DMS 273 treated with DMSO at 0.1 percent for 48 hours (cell line): ENCODE measurements at places on chromosomes 2 and 18.

DNA sequence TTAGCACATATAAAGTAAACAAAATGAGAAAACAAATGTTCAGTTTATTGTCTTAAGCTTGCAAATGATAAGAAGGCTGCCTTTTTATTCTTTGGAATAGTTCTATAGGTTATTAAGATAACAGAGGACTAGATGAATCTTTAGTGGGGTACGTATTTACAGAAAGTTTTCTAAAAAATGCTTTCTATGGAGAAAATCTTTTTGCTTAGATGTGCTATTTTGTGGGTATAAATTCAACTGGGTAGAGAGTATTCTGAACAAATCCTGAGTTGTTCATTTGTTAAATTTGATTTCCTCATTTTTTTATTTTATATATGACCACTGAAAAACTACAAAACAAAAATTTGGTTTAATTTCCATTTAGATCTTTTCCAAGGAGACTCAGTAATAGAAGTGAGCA, 566.9 kb downstream of the PLCL1 start:
- DNase-seq = no peak

GRCh38 chr2:221415789-221416188, 156.3 kb downstream of the EPHA4 start:
- DNase-seq = no peak

- DNase-seq = no peak
These were observed 98.7 kb upstream of the VWC2L start for GRCh38 chr2:214311931-214312749.

GRCh38 chr18:79922971-79923411, 28.5 kb downstream of the SLC66A2 start:
- DNase-seq = no peak

DNA sequence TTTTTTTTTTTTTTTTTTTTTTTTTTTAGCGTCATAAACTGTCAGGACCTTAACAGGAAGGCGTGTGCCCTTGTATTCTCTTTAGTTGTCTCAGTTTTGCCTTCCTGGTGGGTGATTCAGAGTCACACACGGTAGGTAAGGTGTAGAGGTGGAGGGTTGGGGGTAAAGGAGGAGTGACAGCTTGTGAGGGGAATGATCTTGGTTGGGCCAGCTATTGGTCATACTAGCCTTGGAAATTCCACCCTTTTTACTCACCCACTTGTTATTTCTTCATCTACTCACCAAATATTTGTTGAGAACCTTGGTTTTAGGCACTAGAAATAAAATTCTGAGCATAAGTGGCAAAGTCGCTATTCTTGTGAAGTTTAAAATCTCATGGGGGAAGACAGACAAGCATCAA, 22.2 kb downstream of the SMIM21 start:
- DNase-seq = no peak

GRCh38 chr2:109168716-109169115, 39.7 kb downstream of the SH3RF3 start:
- no peak for DNase-seq

- no peak for DNase-seq
These were observed 21.1 kb downstream of the TBC1D8 start for GRCh38 chr2:101130081-101130480.

GRCh38 chr2:157194097-157194688, 63.3 kb upstream of the GALNT5 start:
- peak; percentile 14 for DNase-seq

- no peak for DNase-seq
These were observed 550.1 kb downstream of the SPAG16 start for GRCh38 chr2:213834331-213834730.

DNA sequence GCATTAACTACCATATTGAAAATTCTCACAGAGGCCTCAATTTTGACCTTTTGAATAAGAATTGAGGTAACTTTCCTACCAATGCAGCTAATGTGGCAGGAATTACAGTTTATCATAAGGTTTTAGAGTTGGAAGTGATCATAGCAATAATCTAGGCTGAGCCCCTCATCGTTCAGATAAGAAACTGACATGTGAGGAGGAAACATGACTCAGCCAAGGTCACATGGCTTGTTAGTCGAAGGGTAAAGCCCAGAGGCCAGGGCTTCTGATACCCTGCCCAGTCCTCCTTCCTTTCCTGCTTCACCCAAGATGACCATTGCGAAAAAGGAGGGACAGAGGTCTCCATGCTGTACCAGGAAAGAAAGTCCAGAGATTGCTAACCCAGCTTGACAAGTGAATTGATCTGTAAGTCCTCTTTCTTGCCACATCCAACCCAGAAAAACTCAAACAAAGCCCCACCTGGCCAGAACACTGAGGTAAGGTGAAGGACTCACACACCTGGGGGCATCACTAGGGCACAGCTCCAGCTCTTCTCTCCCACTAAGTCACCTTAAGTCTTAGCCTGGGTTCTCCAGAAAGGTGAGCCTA, 174.8 kb downstream of the EN1 start:
- no peak for DNase-seq

GRCh38 chr2:232898592-232899543, 28.8 kb downstream of the SNORC start:
- DNase-seq = no peak

DNA sequence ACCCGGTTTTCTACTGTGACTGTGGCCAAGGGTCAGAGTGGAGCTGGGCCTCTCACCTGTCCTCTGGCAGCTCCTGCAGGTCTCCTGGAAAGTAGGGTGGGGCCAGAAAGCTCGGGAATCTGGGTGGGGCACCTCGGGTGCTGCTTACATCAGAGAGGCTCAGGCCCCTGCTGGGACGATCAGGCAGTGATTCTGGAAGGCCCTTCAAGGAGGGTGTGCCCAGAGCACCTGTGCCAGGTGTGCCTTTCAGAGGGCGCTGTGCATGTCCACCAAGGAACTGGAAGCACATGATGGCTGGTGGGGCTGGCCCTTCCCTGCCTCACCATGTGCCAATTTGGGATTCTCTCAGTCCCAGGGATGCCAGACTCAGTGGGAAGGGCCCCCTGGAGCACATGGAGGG, 44.0 kb downstream of the ATP6V1C2 start:
- DNase-seq = no peak

GRCh38 chr18:63187223-63187574, 132.4 kb downstream of the BCL2 start:
- DNase-seq = no peak

DNA sequence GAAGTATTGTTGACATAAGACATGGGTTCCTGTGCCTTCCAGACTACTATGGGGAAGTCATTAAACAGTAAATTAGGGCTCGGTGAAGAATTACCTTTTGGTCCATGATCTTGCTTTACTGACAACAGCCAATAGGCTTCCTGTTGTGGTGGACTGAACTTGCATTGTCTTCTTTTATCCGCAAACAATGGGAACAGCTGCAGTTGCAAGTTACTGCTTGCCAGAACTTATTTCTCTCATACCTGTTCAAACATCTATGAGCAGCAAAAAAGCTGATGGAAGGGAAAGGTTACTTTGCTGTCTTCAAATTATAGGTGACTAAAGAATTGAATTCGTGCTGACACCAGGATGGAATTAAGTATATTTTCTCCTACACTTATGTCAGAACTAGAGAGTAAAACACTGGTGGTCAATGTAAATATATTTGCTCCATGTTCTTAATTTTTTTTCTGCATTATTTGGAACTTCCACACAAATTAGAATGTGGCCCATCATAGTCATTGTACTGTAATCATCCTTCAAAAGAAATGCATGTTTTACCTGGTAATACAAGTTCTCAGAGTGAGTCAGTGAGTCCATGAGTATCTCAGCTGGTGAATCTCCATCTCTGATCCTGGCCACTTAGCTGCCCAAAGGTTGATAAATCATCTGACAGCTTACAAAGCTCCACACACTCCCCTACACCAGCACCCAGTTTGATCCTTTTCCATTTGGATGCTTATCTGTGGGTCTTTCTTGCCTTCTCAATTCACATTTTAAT, 37.3 kb upstream of the RNF152 start:
- no peak for DNase-seq

GRCh38 chr2:95010718-95011117, 14.8 kb upstream of the MAL start:
- no peak for DNase-seq

DNA sequence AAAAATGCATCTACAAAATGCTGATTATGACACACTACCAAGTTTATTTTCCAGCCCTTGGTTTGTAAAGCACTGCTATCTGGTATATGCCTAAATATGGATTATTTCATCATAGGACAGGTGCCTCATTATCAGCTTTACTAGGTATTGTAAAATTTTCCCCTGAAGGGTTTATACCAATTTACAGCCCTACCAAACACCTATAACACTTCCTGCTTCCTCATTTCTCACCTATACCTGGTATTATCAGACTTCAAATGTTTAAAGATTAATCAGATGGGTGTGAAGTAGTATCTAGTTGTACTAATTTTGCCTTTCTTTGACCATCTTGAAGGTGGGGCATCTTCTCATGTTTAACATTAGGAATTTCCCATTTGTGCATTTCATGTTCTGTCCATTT, 26.8 kb downstream of the RMND5A start:
- no peak for DNase-seq

DNA sequence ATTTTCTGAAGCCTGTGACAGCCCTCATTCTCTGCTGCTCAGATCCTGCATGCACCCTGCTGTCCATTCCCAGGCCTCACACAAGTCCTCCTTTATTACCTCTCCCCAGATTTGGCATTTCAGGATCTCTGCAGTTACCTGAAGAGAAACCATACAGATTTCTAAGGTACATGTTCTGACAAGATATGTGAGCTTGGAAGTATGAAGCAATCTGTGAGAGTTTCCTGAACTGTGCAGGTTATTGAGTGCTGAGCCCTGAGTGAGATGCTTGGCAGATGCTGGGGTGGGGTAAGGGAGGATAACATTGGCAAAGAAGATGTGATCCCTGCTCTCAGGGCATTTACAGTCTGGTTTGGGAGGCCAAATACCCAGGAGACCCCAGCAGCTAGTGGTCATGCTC, 122.1 kb upstream of the STPG4 start:
- no peak for DNase-seq

DNA sequence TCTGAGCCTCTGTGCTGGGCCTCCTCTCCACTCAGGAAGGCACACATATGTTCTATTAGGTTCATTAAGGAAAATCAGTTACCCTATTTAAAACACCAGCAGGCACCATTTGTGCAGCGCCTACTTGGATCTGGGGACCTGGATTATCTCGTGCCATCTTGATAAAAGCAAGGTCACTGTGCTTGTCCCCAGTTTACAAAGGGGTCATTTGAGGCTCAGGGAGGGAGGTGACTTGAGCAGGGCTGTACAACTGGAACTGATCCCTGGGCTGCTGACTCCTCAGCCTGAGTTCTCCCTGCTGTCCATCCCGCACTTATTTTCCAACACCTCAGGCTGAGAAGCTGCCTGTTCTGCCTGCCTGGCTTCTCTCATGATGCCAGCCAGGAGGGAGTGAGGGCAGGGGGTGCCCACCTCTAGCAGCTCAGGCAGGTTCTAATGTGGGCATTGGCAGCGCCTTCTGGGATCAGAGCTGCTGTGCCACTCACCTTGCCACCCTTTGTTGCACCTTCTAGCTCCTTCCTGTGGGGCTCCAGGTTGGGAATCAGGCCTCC, 120.3 kb downstream of the GLI2 start:
- DNase-seq = no peak

DNA sequence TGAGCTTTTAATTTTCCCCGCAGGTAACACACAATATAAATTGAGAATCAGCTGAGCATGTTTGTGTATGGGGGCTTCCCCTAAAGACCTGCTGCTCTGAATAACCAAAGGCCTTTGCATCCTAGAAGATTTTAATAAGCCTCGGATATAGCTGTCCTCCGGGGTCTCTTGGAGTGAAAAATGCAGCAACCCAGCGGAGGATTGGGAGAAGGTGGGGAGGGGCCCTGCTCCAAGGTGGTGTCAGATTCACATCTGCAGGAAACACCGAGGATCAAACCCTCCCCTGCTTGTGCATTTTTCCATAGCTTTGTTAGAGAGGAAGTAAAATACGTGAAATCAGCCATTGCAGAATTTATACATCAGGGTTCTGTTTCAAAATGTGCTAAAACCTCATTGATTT, 63.0 kb upstream of the OTOF start:
- DNase-seq = no peak

DNA sequence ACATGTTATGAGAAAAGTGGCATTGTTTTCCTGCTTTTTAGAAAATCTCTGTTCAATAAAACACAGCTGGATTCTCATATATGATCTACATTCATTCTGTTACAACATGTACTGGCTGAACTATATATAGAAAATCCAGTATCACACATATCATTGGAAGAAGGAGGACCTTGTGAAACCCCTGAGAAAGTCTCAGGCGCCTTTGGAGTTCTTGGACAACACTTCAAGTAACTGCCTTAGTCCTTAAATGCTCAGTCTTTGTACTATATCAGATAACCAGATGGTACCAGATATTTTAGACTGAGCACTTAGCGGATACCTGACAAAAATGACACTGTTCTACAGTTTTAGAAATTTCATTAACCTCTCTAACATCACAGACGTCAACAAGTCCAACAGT, 72.2 kb downstream of the ACVR1 start:
- DNase-seq = no peak

GRCh38 chr2:144493027-144493809, 26.7 kb downstream of the ZEB2 start:
- no peak for DNase-seq

DNA sequence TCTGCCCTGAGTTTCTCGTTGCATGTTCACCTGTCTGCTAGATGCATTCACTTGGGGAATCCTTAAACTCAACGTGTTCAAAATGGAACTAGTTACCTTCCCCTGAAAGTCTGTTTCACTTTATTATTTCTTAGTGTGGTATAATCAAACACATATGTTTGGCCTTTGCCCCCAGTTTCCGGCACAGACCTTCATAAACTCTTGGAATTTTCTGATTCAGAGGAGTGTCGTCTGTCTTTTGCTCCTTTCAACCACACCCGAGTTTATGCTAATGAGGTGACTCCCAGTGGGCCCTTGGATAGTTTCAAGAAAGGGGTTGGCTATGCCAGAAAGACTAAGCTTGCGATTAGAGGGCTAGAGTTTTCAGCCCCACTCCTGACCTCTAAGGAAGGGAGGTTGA, 198.9 kb downstream of the CDCA7 start:
- DNase-seq = no peak

GRCh38 chr2:8086796-8087479, 594.9 kb upstream of the ID2 start:
- no peak for DNase-seq

DNA sequence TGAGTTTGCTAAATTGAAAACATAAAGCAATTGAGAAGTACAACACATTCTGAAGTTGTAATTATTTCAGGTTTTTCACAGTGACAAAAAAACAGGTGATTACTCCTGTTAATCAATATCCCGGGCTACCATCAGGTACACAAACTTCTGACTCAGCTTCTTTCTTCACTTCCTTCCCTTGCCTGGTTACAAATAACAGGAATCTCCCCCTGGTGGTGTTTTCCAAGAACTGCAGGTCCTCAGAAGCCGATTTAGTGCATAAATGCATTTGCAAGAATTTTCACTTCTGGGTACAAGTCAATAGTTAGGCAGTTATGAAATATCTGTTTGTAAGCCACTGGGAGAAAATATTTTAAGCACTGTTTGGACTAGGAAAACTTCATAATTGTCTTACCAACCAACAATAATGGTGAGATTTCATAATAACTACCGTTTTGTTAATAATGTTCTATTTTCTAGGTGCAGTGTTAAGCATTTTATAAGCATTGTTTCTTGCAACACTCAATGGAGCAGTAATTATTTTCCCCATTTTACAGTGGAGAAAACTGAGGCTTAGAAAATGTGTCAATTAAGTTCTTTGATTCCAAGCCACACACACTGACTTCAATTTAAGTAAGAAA, 12.4 kb upstream of the GMCL1 start:
- DNase-seq = peak; percentile 57
